Omental fat pad (tissue), 4 donors: ENCODE measurements at places on chromosomes 11 and 22.

- no peak for DNase-seq
Measured at GRCh38 chr11:33706966-33707365, 6.3 kb upstream of the C11orf91 start.

GRCh38 chr11:48142889-48143288, 73.7 kb upstream of the OR4B1 start:
- DNase-seq = no peak

DNA sequence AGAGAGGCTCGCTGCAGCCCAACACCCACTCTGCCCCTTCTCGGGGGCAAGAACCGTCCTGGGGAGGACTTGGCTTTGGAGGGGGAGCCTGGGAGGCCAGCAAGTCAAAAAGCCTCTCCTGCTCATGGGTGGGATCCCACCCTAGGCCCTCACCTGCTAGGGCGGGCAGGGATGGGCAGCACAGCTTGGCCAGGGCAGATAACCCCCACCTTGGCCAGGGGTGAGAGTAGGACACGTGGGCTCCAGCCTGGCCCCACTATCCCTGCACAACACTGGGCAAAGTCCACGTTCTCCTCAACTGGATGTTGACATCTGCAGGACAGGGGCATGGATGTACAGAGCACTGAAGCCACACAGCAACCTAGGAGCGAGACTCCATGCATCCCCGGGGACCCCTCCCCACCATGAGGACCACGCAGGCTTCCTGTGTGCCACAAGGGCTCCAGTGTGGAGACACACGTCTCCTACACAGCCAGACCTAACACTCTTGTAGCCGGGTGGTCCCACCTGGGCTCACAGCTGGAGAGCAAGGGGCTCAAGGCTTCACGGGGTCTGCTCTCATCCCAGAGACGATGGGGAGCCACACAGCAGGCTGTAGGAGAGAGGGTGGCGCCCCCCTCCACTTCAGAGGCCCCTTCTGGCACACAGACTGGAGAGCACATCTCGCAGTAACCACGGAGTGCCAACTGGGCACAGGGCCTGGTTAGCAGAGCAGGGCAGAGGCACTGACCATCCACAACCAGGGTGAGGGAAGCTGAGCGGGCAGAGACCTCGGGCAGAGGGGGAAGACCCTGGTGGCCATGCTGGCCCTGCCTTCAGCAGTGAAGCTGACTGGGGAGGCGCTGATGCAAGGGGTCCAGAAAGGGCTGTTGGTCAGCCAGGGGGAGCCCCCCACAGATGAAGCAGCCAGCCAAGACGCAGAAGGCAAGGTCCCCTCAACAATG, 171.1 kb downstream of the CRYBB2 start:
- DNase-seq = no peak

DNA sequence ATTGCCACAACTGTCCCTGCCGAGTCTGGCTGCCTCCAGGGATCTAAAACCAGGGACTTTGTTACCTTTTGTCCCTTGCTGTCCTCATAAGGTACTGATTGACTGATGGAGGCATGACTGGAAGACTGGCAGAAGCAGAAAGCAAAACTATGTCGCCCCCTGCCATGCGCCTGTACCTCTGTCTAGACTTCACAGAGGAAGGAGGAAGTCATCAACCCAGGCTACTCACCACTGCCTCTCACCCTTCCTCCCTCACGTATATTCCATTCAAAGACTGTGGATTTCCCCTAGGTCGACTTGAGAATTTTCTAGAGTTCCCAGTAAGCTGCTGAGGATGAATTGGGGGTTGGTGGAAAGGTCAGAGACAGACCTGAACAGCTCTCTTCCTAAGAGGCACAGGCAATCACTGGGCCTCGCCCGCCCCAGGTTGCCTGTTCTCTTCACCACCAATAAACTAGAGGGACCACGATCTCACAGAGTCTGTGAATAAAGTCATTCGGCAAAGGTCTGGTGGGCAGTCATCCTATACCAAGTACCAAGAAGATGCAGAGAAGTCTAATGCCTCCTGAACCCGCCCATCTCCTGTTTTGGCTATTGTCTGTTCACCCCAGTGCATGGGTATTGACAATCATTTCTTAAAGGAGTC, 27.5 kb upstream of the CHST1 start:
- no peak for DNase-seq

DNA sequence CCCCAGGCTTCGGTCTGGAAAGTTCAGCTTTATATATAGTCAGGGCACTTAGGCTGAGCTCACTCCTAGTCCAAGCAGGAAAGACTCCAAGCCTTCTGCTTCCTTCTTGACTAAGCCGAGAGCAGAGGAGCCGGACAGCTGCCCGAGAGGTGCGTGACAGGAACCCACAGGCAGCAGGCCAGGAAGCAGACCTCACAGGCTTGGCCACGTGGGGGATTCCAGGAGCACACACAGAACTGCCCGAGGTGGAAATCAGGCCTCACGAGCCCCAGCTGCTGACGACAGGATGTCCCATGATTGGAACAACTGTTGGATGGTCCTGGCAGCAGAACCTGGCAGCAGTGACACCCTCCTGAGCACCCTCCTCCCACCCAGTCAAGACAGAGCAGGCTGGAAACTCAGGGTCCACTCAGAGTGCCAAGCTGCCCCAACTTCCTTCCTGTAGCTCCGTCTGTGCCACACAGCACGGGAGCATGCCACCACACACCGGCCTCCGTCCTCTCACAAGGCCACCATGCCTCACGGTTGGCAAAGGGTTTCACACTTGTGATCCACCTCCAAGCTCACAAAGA, 5.4 kb downstream of the PLA2G6 start:
- no peak for DNase-seq

DNA sequence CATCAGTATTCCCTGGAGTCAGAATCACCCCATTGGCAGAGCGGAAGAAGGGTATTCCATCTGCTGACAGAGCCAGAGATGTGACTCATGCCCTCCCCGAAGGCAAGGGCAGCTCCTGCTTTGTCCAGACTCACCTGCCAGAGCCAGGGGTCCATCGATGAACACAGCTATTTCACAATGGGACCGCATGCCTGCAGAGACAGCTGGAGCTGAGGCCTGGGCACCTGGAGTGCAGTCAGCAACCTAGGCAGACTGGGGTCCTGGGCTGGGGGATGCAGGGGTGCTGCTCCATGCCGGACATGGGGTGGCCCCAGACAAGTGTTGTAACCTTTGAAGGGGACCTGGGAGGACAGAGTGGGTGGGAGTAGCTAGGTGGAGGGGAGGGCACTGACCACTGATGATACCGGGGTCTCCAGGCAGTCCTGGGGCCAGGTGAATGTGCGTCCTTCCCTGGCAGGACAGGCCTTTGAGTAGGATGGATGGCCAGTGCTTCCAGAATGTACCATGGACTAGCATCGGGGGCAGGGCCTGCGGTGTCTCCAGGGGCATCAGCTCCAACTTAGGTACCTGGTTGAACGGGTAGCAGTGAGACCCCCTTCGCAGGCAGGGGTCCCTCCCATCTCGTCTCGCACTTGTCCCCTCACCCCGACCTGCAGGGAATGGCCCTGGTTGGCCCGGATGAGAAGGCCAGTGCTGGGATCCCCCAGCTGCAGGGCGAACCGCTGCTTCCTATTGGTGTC, 1.7 kb downstream of the TRPT1 start:
- DNase-seq = no peak

GRCh38 chr11:130426223-130426836, 2.1 kb downstream of the ADAMTS8 start:
- no peak for DNase-seq

GRCh38 chr22:50282361-50283155, 12.4 kb upstream of the MAPK11 start:
- DNase-seq = no peak

DNA sequence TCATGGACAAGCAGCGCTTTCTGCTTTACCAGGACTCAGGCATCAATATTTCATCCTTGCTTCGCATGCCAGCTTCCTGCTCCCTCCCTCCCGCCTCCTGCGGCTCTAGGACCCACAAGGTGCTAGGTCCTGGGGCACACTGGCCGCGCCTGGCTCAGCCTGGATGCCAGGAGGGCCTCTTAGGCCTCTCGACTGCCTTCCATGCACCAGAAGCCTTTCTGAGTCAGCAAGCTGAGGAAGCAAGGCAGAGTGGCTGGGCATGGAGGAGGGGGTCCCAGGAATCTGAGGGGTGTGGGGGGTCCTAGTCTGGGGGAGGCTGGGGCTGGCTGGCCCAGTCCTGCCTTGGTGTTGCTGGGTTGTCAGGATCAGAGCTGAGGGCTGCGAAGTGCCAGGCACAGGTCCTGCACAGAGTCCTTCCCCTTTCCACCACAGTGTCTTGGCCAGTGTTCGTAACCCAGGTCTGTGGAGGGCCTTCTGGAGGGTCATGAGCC, 61.0 kb upstream of the THY1 start:
- no peak for DNase-seq

GRCh38 chr11:124769806-124770774, 8.0 kb upstream of the ESAM start:
- DNase-seq = no peak

DNA sequence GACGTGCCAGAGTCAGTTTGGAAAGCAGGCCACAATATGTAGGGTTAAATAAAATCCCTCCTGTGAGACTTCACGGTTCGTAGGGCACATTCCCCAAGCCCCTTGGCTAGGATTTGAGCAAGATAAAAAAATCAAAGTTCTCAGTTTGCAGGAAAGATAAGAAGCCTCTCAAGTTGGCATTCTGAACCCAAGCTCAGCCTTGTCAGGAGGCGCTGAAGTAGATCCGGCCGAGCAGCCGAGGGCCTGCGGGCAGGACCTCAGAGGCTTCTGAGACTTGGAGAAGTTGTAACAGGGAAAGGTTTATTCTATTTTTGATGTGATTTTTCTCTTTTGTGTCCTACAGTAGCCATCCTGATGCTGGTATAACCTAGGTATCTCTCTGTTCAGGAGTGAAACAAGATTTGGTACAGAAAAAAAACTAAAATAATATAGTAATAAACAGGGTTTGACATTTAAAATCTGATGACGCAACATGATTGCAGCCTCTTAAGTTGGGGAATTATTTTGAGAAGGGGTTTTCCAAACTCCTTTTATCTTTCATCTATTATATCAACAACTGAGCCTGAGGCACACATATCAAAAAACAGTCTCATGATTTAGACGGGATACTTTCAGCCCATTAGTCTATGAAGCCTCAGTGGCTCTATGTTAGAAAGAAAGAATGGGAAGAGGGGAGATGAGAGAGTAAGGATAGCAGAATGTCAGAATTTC, 10.1 kb downstream of the PATE2 start:
- DNase-seq = no peak

DNA sequence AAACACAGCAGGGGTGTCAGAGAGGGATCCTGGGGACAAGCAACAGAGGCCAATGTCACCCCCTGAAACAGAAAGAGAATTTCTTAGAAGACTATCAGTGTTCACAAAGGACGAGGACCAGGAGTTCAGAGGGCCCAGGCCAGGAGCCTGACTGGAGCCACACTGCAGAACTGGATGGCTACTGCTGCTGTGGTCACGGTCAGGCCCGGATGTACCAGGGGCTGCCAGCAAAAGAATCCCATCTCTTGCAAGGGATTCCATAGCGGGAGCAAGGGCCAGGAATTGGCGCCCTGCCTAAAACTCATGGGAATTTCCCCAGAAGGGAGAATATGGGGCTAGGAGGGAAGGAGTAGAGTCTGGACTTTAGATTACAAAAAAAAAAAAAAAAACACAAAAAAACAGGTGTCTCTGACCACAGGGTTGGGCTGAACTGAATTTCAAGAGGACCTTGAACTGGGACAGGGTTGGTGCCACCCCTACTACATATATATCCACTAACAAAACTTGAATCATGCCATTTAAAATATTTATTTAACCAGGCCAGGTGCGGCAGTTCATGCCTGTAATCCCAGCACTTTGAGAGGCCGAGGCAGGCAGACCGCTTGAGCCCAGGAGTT, 15.7 kb upstream of the KCTD14 start:
- no peak for DNase-seq

DNA sequence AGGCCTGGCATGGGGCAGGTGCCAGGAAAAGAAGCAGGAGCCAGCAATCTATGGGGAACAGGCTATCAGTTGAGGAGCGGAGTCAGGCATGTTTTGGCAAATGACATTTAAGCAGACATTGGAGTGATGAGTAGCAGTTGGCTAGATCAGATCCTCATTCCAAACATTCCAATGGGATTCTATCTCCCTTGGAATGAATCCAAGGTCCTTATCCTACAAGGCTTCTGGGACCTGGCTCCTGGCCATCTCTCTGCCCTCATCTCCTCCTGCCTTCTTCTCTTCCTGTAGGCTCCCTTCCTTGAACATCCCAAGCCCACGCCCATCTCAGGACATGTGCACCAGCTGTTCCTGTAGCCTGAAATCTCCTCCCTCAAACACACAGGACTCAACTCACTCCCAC, 1074.5 kb downstream of the TBC1D22A start:
- no peak for DNase-seq

DNA sequence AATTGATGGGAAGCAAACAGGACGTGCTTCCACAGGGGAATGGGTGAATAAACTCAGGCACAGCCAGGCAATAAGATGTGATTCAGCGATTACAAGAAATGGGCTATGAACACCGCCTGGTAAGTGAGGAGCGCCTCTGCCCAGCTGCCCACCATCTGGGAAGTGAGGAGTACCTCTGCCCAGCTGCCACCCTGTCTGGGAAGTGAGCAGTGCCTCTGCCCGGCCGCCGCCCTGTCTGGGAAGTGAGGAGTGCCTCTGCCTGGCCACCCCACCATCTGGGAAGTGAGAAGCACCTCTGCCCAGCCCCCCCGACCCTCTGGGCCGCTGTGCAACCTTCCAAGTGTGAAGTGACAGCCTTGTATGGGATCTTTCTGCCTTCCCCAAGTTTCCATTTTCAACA, 73.2 kb upstream of the PRR5 start:
- no peak for DNase-seq

- DNase-seq = no peak
Measured at GRCh38 chr11:103904324-103904667, 132.1 kb upstream of the DDI1 start.
